ENCODE measurements at places on chromosomes 5 and 9.

GRCh38 chr5:107485184-107485583 lies 185.6 kb downstream of the EFNA5 start:
- DNase-seq, result no peak

DNA sequence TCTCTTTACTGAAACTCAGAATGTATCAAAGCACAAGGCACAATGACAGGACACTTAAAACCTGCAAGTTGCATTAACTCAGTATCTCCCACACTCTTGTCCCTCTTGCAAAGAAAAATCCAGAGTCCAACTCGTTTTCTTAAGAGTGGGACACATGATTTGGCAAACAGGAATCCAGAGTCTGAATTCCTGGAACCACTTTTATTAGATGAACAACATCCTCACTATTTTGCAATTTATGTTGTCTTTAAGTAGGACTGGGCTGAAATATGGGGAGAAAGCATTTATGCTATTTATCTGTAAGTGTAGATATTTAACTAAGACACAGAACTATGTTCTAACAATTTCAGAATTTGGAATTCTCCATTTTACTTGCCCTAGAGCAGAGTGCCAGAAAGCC lies 69.1 kb downstream of the ABCA1 start:
- DNase-seq, result no peak

- no peak for DNase-seq
Observed at GRCh38 chr9:69494208-69494607, 169.2 kb downstream of the ENTREP1 start.

DNA sequence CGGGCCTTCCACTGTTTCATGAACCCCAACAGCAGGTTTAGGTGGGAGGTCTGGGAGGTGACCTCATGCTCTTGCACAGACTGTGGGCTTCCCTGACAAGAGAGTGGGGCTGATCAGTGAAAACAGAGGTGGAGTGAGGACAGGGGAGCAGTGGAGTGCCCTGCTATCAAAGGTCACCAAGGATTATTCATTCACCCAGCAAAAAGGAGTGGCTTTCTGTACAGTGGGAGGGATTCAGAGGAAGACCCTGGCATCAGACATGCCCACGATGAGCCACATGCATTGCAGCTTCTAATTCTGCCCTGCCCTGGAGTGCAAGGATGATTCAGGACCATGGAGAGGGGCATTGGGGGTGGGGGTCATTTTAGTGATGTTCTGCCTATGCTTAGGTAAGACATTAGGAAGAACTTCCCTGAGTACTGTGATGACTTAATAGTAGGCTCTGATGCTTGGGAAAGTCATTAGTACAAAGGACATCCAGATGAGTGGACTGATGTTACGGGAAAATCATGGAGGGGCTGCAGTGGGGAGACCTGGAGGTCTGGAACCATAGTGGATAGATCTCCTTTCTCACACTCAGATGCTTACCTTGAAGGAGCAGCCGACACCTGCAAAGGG lies 12.8 kb downstream of the TRAF1 start:
- no peak for DNase-seq

GRCh38 chr5:126540631-126541030 lies 54.4 kb downstream of the ALDH7A1 start:
- no peak for DNase-seq

DNA sequence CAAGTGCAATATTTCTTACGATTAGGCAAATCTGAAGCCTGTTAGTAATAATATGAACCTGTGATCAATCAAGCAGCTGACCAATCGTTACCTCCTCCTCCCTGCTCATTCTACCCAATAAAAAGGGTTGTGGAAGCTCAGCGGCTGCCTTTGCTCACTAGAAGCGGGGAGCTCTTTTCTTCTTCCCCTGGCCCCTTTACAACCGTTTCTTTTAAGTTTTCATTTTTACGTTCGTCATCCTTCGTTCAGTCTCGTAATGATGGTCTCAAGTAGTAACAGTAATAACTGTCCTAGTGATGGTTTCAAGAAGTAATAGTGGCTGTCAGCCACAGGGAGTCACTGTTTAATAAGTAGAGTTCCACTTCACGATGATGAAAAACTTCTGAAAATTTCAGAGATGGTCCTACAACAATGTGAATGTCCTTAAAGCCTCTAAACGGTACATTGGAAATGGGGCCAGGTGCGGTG lies 6.2 kb downstream of the UGT3A2 start:
- no peak for DNase-seq

- no peak for DNase-seq
Observed at GRCh38 chr9:114369216-114370130, 18.3 kb downstream of the AKNA start.

GRCh38 chr9:113953531-113953930 lies 77.4 kb downstream of the ZNF618 start:
- DNase-seq, result no peak

GRCh38 chr5:172886974-172887501 lies 53.0 kb downstream of the ERGIC1 start:
- DNase-seq, result no peak

GRCh38 chr9:70948744-70949143 lies 172.7 kb downstream of the TRPM3 start:
- no peak for DNase-seq

DNA sequence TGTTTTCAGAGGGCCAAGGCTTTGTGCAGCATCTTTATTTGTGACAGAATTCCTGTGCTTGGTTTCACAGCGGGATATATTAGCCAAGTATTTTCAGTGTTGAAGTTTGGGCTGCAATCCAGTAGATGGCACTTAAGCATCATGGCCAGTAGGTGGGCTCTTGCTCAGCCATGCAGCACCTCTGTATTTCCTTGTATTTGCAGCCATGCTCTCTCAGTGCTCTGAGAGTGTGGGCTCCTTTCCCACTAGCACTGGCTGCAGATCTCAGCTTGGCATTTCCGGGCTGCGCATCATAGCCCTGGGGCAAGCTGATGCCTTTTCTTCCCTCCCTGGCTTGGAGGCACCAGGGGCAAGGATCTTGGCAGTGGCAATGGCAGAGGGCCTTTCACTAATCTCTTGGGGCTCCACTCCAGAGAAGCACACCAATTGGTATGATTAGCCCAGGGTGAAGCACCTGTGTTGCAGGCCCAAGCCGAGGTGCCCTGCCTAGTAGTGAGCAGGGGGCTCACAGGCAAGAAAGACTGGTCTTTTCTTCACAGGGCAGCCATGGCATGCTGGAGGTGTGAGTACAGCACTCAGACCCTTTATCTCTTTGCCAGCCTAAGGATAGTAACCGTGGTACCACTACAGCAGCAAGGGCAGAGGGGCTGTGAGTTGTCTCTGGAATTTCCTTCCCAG lies 48.3 kb downstream of the SLCO6A1 start:
- DNase-seq, result no peak

DNA sequence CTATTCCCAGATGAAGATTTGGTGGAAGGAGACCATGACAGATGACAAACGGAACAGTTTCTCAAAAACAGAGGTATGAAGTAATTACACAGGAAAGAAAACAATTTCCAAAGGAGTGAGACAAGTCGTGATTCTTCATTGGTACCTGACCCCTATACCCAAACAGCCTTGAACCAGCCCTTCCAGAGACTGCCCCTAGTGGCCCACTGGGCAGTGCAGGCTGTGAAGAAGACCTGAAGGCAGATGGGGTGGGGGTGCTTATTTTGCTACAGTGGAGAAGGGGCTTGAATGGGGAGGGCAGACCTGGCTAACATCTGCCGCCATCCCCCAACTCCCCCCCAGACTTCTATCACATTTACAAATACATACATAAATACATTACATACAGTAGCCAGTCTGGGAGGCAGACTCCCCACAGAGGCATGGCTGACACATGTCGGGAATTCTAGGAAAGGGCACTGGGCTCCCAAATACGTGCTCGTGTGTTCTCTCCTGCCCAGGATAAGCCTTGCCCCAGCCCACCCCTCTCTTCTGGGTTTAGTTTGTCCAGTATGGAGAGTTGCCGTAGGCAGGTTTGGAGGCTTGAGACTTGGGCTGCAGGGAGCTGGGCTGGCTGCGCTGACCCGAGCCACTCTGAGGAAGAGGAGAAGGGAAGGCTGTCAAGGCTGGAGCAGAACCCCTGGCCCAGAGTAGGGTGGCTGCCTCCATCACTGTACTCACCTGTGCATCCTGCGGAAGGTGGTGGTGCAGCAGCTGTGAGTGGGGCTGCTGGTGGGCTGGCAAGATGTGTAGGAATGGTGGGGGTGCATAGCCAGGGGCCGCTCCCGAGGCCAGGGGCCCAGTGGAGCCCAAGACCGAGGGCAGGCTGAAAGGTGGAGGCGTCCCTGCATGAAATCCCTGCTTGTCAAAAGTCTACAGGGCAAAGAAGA lies 105.3 kb downstream of the UBE2R2 start:
- DNase-seq, result no peak

- no peak for DNase-seq
Observed at GRCh38 chr9:86098824-86099700, at the start of gene GOLM1. Gene GOLM1, minus strand, starts transcription at chr9:86099558. Its CDS starts 20,238 bp downstream, at chr9:86079320.

GRCh38 chr5:56433039-56433617 lies 200.0 kb upstream of the ANKRD55 start:
- DNase-seq, result no peak

DNA sequence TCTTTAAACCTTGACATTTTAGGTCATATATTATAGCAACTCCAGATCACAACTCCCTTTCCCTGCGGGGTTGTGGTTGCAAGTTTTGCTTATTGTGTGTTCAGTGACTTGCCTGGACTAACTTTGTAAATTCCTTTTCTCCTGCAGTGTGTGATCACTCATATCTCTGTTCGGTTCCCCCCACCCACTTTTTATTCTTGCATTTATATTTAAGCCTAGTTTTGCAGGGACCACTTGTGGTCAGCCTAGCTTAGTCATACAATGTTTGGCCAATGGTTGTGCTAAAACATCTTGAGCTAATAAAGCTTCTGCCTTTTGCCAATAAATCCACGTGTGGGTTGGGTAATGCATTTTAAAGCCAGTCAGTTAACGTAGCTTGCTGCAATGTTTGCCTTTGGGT lies 146.5 kb upstream of the IRX4 start:
- DNase-seq, result no peak

- no peak for DNase-seq
Observed at GRCh38 chr9:111945216-111945615, 48.6 kb downstream of the UGCG start.

DNA sequence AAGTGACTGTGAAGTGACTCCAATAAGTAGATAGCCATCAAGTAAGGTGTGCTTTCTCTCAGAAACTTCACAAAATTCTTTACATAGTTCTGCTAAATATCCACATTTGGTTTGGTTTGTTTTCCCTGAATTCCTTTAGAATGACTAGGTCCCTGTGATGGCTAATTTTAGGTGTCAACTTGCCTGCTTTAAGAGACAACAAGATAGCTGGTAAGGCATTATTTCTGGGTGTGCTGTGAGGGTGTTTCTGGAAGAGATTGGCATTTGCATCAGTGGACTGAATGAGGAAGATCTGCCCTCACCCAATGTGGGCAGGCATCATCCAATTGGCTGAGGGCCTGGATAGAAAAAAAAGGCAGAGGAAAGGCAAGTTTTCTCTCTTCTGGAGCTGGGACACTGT lies 8.3 kb upstream of the PTBP3 start:
- DNase-seq, result no peak

- DNase-seq, result no peak
Observed at GRCh38 chr9:94301583-94301982, 26.9 kb downstream of the NUTM2F start.

GRCh38 chr5:14801792-14802191 lies 69.8 kb downstream of the ANKH start:
- DNase-seq, result no peak

GRCh38 chr9:98549401-98549800 lies 159.3 kb downstream of the GABBR2 start:
- DNase-seq, result no peak

DNA sequence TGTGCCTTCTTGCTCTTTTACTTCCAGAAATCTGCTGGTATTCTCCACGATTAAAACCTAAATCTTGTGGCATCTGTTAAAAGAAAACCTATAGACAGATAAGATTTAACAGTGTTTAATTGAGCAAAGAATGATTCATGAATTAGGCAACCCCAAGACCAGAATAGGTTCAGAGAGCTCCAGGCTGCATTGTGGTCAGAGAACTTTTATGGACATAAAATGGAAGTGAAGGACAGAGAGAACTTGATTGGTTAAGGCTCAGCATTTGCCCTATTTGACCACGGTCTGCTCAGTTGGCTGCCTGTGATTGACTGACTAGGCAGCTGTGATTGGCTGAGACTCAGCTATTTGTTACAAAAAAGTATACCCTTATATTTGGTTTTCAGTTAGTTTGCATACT lies 10.4 kb upstream of the SLC36A2 start:
- DNase-seq, result no peak

- DNase-seq, result no peak
Observed at GRCh38 chr5:59722874-59723273, 170.7 kb downstream of the PDE4D start.

DNA sequence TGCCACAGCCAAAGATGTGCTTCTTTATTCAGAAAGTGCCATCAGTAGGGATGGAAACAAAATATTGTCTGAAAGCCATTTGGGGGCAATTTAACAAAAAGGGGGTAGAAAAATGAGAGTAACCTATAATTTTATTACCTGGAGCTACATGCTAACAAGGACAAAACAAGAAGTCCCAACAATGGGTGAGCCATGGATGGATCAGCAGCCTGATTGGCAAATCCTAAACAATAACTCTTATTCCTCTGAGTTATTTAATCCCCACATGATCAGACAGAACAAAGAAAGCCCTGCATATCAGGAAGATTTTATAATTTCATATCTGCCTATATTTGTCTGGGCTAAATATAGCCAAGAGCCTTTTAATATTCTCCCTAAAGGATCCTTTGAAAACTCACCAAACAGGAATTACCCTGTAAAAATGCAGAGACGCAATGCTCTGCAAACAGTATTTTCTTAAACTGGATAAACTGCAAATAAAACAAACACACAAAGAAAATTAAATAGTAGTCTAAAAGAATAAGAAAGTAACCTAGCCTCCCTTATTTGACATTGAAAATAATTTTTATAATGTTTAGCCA lies 483.4 kb downstream of the ZNF608 start:
- no peak for DNase-seq

DNA sequence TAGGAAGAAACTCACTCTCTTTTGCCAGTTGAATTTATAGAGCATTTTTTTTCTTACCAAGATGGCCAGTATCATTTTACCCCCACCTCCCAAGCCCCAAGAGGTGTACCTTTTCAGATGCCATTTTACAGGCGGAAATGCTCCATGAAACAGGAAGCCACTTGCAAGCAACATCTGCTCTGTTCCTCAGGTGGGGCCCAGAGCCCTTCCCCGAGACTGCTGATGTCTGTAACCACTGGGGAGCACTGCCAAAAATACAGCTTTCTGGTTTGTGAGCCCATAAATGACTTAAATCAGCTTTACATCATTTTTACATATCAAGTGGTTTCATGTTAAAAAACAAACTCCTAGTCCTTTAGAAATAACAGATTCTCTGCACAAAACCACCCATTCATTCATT lies 42.9 kb upstream of the GARNL3 start:
- no peak for DNase-seq
